ENCODE measurements at places on chromosomes 6 and 20.

- no peak for DNase-seq
Observed at GRCh38 chr20:57651881-57652605, 31.8 kb upstream of the ZBP1 start.

- no peak for DNase-seq
Observed at GRCh38 chr6:24642061-24642460, 3.9 kb downstream of the KIAA0319 start.

DNA sequence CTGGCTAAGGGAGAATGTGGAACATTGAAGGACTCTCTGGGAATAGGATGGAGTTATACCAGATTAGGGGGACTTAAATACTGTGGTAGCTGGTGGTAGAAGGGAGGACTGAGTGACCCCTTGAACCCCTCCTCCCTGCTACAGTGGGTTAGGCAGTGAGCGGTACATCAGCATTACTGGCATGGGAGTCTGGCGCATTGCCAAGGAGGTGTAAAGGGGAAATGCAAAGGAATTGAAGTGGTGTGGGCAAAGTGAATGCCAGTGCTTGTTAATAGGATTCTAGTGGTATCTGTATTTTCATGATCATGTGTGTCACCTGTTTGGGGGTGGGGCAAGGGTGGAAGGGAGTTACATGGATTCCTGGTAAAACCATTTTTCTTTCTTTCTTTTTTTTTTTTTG is 60.1 kb downstream of the GFRA4 start:
- DNase-seq, result no peak

DNA sequence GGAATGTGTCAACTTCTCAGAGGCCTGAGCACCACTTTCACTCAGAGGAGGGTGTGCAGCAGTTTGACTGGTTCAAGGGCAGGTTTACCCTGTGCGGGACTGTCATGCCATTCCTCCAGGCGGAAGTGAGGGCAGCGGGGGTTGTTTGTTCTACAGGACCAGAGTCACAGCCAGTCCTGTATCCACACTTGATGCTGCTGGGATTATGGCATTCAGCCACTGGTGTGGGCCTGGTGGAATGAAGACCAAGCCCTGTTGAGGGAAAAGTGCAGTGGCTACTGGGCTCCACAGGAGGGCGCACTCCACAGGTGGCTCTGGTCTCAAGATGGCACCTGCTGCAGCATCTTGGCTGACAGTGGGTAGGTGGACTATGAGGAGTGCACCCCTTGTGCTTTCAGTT is 14.8 kb downstream of the SEMG2 start:
- DNase-seq, result no peak

- no peak for DNase-seq
Observed at GRCh38 chr20:37729452-37729851, 35.6 kb downstream of the CTNNBL1 start.

All from stimulated activated CD4-positive, alpha-beta T cell treated with anti-CD3 and anti-CD28 coated beads, Interleukin-15, amount 100 ng/mL, for 1 hour (primary cell).